Caudate nucleus (tissue), 63 donors: ENCODE measurements at places on chromosomes 5 and 9.
A peak's percentile ranks its signal among the peaks of the same experiment; 100 is the strongest.

- no peak for DNase-seq
Observed at GRCh38 chr5:124461941-124462340, 284.5 kb downstream of the ZNF608 start.

- no peak for DNase-seq
Observed at GRCh38 chr5:151037561-151038411, 17.4 kb downstream of the GPX3 start.

GRCh38 chr9:118529624-118530214, 825.5 kb downstream of the TLR4 start:
- no peak for DNase-seq

GRCh38 chr5:14202462-14202861, 59.3 kb downstream of the TRIO start:
- no peak for DNase-seq

DNA sequence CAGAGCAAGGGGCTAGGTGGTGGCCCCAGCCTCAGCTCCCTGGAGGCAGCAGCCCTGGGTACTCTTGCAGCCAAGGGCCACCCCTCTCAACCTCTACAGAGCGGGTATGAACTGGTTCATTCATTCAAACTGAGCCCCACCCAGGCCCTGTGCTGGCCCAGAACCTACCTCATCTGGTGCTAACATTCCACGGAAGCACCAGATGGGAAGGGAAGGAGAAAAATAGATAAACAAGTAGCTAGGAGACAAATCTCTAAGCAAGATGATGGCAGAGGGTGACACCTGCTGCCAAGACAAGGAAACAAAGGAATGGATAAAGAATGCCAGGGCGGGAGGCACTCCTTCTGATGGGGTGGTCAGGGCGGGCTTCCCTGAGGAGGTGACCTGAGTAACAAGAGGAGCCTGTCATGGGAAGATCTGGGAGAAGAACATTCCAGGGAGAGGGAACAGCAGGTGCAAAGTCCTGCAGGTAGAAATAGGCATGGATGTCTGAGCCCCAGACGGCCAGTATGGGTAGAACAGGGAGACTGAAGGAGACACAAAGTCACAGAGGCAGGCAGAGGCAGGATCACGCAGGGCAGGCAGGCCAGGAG, 6.1 kb downstream of the ST6GALNAC4 start:
- no peak for DNase-seq

DNA sequence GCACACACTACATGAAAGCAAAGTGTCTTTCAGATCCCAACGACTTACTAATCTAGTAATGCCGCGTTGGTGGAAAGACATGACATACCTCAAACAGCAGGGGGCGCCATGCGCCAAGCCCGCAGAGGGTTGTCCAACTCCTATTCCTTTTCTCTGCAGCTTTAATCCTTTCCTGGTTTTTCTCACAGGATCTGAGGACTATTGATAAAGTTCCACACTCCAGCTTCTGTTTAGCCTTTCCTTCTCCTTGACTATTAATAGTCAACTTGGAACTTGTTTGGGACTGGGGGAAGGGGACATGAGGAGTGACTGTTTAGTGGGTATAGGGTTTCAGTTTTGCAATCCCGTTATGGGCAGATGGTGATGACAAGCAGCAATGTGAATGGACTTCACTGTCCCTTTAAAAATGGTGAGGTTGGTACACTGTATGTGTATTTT, 62.9 kb downstream of the OTULIN start:
- peak; percentile 64 for DNase-seq

GRCh38 chr9:89440951-89441654, 56.8 kb downstream of the SEMA4D start:
- DNase-seq, result no peak

DNA sequence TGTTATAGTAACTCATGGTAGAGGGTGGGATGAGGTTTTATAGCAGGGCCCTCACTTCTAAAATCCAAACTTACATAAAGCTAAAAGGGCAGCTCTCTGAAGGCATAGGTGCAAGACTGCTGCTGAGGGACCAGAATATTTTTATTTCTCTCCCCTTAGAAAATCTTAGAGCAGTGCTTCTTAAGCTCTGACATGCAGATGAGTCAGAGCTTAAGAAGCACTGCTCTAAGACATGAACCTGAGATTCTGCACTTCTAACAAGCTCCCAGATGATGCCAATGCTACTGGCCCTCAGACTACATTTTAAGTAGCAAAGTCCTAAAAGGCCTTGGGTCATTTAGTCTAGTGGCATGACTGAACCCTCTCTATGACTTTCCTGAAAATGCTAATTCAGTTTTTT, 97.6 kb upstream of the SPRY4 start:
- DNase-seq, result no peak

GRCh38 chr5:88727705-88728313, 155.2 kb downstream of the MEF2C start:
- DNase-seq, result no peak

DNA sequence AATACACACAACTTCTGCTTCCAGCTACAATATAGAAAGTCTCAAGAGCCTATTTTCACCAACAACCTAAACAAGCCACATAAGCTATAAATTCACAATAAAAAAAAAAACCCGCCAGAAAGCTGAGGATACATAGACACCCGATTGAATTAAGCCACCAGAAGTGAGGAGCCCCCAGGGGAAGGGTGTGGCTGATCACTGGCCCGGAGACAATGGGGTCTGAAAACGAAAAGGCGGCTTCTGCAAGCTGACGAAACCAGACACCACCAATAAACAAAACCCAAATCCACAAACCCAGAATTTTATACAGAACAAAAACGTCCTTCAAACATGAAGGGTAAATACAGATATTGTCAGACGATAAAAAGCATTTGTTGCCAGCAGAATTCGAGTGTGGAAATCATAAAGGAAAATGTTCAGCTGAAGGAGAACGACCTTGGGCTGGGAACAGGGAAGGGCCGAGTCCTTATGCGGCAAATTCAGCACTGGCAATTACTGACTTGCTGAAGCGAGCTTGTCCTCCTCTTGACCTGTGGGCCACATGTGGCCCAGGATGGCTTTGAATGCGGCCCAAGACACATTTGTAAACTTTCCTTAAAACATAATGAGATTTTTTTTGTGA, 39.6 kb upstream of the CEP72 start:
- no peak for DNase-seq

- DNase-seq, result no peak
Observed at GRCh38 chr5:156800929-156801328, 49.2 kb upstream of the PPP1R2B start.

- no peak for DNase-seq
Observed at GRCh38 chr9:76900884-76901440, 5.0 kb downstream of the PRUNE2 start.

DNA sequence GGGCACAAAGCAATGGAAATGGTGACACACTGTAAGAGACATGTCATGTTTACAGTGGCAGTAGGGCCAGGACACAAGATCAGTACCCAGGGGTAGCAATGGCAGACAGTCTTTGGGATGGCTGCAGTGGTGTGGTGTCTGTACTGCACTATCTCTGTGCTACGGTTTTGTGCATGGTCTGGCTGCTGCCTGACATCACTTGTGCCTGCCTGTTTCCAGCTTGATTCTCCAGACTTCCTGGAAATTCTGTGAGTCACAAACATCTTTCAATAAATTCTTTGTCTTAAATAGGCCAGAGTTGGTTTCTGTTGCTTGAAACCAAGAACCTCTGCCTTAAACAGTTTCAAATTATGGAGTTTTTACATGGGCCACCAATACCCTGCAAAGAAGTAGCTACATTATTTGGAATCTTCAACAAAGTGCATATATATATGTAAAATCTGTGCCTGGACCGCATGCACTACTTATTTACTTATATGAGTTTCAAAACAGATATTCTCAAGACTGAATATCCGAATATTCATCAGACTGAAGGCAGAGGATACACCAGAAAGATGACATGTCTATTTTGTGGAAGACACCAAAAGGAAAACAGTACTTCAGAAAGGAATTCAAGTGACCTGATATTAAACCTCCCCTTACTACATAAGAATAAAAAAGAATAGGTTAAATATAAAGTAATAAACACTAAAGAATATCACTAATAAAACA, 188.1 kb downstream of the RFX3 start:
- DNase-seq, result peak; percentile 3

- no peak for DNase-seq
Observed at GRCh38 chr9:72952914-72953313, at the start of gene ALDH1A1. Gene ALDH1A1, minus strand, starts transcription at chr9:72953053. Its CDS starts 53 bp downstream, at chr9:72953000.

DNA sequence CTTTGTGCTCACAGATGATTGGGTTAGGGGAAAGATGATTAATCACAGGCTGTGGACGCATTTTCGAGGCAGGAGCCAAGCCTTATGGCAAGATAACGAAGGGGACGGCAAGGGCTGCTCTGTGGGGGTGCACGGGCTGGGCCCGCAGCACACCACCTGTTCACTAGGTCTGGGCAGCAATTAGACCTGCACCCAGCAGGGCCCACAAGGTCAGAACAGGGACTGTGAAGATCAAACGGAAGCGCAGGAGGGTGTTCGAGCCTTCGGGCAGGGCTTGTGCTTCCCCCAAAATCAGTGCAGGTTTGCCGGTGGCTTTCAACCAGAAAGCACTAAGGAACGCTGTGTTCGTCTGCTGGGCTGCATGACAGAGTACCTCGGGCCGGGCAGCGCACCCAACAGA, 73.7 kb downstream of the UBE2QL1 start:
- DNase-seq, result no peak
